ENCODE measurements at places on chromosomes 12 and 14.

GRCh38 chr14:91997492-91997891 is 42.4 kb downstream of the TRIP11 start:
- DNase-seq: no peak

DNA sequence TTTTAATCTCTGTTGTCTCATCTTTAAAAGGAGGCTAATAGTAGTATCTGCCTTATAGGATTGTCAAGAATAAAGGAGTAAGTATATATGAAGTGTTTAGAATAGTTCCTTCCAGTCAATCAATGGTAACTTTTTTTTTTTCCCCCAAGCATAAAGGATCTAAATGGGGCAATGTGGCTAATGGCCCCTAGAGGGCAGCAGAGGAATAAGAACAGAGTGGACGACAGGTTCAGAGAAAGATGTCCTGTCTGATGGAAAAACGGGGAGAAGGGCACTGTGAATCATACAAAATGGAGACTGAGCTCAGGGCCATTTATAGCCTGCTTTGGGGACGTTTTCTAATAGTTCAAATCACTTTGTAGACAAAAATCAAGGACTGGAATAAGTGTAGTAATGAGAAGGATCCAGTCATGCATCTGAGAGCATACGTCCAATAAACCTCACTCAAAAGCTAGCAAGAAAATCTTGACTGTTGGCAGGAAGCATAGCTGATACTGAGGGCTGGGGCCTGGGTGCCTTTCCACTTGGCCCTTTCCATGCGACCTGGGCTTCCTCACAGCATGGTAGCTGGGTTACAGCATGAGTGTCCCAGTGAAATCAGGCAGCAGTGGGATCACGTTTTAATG is 51.3 kb downstream of the IFNG-AS1 start:
- peak; percentile 63 for DNase-seq

GRCh38 chr12:104680070-104680469 is 223.3 kb downstream of the CHST11 start:
- peak; percentile 13 for DNase-seq

DNA sequence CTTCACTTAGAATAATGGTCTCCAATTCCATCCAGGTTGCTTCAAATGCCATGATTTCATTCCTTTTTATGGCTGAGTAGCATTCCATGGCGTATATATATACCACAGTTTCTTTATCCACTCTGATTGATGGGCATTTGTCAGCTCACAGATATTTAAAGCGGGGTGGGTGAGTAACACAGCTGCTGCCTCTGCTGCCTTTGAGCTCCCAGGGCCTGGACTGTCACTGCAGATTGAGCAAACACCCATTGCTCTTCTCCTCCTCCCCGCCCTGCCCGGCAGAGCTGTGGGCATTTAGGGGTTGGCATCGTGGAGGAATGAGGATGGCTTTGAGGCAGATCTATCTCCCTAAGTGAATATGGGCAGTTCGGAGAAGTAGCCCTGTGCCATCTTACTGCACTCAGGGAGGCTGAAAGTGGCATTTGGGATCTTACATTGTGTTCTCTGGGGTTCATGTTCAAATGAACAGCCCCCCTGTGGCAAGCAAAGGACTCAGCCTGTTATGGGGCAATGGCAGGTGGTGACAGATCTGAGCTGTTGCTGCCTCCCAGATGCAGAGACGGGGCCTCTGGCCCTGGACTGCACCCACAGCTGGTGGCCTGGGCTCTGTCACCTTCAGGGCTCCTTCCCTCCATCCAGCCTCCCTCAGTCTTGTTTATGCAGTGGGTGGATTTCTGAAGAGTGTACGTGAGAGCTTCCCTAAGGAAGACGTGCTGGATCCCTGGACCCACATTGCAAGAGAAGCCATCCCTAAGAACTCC is 4.9 kb downstream of the RFLNA start:
- DNase-seq: no peak

GRCh38 chr14:54942913-54943312 is 40.3 kb upstream of the GCH1 start:
- DNase-seq: no peak

DNA sequence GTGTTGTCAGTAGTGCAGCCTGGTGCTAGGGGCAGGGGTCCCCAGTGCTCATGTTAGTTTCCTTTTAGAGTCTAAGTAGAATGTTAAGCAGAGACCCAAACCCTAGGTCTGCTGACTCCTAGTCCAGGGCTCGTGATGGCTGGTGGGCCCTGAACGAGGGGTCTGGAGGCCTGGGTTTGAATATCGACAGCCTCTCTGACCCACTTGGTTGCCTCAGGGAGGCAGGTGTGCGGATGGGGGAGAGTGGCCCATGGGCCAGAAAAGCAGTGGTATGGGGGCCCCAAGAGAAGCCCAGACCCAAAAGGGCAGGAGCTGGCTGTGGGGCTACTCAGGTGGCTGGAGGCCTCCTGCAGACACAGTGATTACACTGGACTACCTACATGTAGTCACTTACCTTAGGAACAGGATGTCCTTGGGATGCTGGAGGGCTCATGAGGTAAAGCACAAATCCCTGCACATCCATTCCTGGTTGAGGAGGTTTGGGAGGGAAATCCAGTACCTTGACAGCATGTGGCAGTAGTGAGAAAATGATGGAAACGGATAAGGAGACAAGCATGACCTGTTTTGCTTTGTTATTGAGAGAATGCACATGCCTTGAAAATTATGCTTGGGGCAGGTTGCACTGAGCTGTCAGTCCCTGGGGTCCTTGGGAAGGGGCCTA is 1.7 kb upstream of the SLC25A29 start:
- DNase-seq: no peak

GRCh38 chr12:115405471-115405860 is 721.5 kb upstream of the TBX3 start:
- DNase-seq: no peak

DNA sequence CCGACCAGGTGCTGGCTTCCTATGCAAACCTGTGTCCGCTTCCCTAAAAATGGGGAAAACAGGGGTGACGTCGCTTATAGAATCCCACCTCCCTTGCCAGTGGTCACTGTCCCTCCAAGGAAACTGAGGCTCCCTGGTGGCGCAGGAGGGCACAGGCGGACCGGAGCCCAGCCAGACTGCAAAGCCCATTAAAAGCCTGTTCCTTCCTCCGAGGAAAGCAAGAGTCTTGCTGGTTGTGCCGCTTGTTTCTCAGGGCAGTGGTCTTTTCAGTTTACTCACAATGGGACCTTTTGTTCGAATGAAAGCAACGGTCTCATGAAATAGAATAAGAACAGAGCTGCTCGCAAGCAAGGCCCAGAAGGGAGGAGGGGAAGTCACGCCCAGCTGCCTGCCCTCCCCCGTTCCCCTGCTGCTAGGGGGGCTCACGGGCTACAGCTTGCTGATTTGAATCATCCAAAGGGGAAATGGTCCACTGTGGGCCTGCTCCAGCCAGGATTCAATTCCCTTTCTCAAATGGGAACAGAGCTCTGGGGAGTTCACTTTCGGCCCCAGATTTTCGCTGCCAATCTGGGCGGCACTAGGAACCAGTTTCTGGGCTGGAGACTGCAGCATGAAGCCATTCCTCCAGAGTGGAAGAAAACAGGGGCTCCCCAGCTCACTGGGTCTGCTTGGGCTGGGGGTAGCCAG is 4.6 kb upstream of the SELPLG start:
- DNase-seq: no peak

DNA sequence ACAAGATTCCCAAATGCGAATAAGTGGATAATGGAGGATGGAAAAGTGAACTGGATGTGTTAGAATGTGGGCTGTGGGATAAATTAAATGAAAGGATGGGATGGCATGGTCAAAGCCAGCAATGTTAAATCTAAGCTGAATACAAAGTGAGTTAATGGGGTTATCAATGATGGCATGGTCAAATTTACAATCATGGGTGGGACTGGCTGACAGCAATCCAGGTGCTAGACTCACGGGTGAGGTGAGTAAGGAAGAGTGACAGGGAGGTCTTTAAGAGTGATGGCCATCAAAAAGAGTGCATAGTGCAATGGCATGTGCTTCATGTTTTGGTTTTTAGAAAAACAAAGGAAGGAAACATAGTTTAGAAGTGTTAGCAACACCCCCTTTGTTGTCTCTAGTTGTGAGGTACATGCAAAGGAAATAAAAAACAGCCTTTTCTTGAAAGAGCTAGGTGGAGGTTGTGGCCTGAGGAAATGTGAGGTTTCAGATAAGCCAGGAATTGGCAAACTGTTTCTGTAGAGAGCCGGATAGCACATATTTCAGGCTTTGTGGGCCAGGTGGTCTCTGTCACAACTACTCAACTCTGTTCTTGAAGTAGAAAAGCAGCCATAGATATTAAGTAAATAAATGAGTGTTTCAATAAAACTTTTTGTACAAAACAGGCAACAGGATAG is 328.7 kb downstream of the RPL10L start:
- no peak for DNase-seq

- no peak for DNase-seq
These were observed 6.7 kb upstream of the CHGA start for GRCh38 chr14:92916201-92916600.

- DNase-seq: no peak
These were observed 13.6 kb downstream of the DAAM1 start for GRCh38 chr14:59202031-59202430.

Data from activated CD4-positive, alpha-beta T cell treated with anti-CD3 and anti-CD28 coated beads, Interleukin-2, amount 50 U/mL, for 4 hours (primary cell).